ENCODE measurements at places on chromosomes 3 and 15.

GRCh38 chr15:95291898-95292472 lies 1038.5 kb upstream of the NR2F2 start:
- peak; percentile 85 for DNase-seq

DNA sequence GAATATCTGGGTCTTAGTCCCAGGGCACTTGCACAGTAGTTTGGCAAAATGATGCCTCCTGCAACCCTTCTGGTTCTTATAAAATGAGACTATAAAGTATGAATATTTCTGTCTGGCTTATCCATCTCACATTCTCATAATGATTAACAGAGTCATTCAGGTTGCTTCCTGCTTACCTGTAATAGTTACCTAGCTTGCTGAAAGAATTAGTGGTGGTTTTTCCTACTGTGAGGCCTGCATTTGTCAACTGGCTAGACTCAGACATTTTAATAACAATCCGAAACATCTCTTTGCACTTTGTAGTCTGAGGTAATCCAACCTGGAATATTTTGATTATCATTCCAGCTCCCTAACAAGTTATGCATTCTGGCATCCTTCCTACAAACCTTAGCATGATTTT lies 75.6 kb upstream of the POU1F1 start:
- no peak for DNase-seq

GRCh38 chr3:89212619-89213018 lies 105.2 kb downstream of the EPHA3 start:
- no peak for DNase-seq

DNA sequence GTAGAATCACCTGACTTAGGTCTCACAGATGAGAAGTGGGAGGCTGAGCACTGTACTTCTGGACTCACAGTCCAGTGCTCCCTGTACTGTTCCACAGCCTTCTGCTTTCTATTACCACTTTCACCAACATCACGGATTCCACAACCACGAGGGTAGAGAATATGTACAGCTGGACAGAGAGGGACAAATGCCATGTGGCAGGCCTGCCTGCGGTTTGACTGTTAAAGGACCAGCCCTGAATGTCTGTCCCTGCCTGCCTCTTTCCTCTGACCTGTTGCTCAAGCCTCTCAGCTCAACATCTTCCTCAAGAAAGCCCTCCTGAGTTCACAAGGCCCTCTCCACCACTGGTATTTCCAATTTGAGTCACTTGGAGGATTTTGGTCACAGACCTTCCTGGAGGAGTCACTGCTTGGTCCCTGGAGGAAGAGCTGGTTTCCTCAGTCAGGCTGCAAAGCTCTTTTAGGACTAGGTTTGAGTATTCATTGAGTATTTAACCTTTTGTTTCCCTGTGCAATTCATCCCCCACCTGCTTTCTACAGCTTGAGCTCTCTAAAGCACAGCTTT lies 49.1 kb downstream of the RAB11A start:
- no peak for DNase-seq

DNA sequence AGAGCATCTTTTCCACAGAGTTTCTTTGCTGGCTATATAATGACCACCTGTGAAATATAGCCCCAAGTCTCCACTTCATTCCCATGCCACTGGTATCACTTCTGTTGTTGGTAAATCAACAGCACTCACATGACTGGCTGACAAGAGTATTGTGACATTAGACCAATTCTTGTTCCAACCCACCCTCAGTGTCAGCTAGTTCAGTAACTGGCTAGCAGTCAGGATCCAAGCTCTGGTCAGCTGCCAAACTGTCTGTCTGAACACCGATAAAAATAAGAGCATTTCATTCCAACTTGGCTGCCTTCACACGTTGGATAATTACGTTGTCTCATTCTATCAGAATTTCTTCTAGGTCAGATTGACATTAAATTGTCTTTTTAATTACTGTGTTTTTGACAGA lies 166.5 kb downstream of the USP13 start:
- no peak for DNase-seq

DNA sequence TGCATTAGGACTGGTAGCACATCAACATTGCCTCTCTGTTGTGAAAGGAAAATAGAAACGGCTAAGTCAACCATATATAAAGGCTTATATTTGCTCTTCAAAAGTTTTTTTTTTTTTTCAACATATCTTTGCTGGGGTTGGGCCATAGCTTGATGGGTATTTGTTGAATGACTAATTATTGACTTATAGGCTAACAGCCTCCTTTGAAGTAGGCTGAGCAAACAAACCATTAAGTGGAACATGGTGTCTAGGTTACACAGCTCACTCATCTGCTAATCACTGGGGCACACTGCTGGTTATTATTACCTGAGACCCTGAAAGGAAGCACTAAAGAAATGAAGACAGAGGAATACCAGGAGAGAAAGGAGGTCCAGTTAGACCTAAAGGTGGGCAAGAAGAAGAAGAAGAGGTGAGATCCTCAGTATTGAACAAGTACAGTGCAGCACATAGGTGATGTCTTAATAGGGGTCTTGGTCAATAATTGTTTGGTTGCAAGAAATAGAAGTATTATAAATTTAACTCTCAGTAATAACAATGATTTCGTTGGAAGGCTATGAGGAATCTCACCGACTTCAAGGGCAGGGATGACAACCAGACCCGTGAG lies 139.4 kb downstream of the RPLP1 start:
- no peak for DNase-seq

DNA sequence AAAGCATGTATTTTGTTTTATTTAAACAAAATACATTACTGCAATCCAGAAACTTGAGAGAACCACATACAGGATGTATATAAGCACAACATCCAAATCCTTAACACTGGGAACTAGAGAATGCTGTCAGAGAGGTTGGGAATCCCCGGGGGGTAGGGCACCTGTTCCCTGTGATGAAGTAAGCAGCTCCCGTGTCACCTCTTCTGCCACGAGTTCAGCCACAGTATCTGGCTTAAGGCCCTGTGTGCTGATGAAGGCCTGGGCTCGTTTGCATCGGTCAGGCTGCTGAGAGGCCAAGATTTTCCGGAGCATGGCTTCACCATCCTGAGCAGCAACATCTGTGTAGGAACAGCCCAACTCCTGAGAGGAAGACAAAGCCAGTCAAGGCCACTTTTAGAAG lies 36.4 kb downstream of the EIF3J start:
- DNase-seq: no peak

DNA sequence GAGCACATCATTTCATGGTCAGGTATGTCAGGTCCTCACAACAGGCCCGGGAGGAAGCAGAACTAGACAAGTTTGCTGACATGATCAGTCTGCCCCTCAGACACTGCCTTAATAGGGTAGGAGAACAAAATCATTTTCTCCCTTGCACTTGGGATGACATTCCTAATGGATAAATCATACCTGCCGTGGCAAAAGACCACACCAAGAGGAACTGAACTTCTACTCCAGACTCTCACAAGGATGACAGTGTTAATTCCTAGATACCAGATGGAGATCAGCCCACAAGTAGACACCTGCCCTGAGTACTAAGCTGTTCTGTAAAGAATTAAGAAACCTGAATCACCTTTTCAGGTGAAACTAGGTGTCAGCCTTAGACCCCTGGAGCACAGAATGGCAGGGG lies 19.5 kb downstream of the SIAH2 start:
- DNase-seq: no peak

DNA sequence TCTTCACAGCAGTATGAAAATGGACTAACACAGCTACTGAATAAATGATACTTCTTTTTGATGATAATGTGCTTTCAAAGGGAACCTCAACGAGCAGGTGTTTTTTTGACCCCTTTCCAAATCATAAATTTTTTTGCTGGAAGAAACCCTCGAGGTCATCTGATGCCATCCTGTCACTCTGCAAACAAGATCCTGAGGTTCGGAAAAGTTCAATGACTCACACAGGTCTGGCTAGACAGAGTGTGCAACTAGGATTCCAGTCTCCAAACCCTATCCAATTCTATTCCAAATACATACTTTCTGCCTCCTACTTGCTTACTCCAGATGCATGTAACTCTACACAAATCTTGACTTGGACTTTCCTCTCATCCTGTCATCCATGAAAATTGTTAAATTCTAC lies 124.7 kb downstream of the NEDD4 start:
- no peak for DNase-seq

- DNase-seq: no peak
Measured at GRCh38 chr3:30324587-30324986, 281.8 kb upstream of the TGFBR2 start.

DNA sequence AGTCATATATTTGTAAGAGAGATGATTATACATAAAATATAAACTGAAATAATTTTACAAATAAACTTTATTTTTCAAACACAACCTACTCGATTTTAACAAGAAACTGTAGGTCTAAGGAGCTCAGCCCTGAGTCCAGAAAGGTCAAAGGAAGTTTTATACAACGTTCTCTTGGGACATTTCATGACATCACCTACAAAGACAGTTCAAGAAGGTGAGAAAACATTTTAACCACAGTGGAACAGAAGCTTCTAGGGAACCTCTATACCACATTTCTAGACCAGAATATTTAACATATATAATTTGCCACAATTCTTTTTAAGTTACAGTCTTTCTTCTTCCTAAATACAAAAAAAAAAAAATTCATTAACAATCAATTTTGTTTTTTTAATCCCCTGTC lies 40.1 kb downstream of the CBLB start:
- no peak for DNase-seq

- no peak for DNase-seq
Measured at GRCh38 chr3:72810659-72811434, 37.4 kb downstream of the SHQ1 start.

DNA sequence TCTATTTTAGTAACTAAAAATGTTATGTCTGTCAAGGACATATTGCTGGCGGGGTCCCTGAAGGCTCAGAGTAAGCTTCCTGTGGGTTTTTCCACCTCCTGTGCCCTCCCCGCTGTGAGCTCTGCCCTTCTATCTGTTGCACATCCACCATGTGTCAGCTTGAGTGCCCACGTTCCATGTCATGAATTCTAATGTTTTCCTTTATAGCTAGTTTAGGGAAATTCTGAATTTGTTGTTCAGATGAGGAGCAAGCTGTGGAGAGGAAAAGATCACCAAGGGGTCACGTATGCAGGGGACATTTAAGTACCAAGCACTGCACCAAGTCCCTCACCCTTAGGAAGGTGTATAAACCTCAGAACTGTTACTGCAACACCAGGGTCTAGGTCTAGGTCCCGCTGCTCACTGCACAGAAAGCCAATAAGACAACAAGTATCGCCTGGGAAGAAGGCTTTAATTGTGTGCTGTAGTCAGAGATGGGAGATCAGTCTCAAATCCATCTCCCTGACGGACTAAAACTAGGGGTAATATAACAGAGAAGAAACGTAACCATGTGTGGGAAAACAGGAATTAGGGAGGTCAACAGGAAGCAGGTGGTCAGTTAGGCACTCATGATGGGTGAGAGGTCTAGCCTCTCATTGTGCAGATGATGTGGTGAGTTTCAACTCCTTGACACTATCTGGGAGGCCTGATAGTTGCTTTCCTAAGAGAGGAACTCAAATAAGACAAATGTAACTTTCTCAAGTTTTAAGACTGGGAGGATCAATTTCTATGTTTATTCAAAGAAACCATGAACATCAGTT lies 9.7 kb downstream of the GP9 start:
- no peak for DNase-seq

GRCh38 chr15:29821416-29822099 lies 710 bp downstream of the TJP1 start:
- peak; percentile 4 for DNase-seq

DNA sequence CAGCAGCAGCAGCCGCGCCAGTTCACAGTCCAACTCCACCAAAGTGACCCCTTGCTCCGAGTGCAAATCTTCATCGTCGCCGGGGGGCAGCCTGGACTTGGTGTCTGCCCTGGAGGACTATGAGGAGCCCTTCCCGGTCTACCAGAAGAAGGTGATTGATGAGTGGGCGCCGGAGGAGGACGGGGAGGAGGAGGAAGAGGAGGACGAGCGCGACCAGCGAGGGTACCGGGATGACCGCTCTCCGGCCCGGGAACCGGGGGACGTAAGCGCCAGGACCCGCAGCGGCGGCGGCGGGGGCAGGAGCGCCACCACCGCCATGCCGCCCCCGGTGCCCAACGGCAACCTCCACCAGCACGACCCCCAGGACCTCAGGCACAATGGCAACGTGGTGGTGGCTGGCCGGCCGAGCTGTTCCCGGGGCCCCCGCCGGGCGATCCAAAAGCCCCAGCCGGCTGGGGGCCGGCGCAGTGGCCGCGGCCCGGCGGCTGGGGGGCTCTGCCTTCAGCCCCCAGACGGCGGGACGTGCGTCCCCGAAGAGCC lies 224.1 kb upstream of the IL12A start:
- no peak for DNase-seq

GRCh38 chr15:70505411-70505919 lies 257.9 kb downstream of the UACA start:
- peak; percentile 51 for DNase-seq

- no peak for DNase-seq
Measured at GRCh38 chr3:20405744-20406143, 219.7 kb upstream of the SGO1 start.

- no peak for DNase-seq
Measured at GRCh38 chr15:88605189-88606069, 15.7 kb upstream of the AEN start.

- DNase-seq: no peak
Measured at GRCh38 chr15:57619746-57620145, 28.0 kb downstream of the MYZAP start.

GRCh38 chr3:195956577-195956976 lies 48.2 kb upstream of the TNK2 start:
- DNase-seq: no peak

- DNase-seq: no peak
Measured at GRCh38 chr3:55362210-55362960, 124.7 kb downstream of the WNT5A start.

GRCh38 chr15:70726753-70727152 lies 36.6 kb downstream of the UACA start:
- DNase-seq: no peak

GRCh38 chr3:177108648-177109047 lies 88.6 kb downstream of the TBL1XR1 start:
- DNase-seq: no peak

DNA sequence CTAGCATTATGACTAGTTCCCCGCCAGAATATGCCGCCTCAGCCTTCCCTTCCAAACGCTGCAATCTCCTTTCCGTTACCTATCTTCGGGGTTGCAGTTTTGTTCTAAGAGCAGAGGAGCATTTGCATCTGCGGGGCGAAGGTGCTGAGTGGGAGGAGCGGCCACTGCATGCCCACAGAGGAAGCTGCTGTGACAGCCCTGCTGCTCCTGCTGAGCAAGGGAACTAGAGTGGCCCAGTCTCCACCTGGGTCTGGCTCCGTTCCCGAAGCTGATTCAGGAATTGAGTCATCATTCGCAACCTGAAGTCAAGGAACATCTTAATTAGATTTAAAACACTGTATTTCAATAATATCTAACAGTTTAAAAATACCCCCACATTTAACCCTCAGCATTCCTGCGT lies 98.2 kb upstream of the TJP1 start:
- DNase-seq: no peak

- DNase-seq: no peak
Measured at GRCh38 chr3:27310688-27311087, 58.5 kb downstream of the NEK10 start.

Measured in COLO829 (cell line).